Left kidney (tissue), 8 donors: ENCODE measurements at places on chromosomes 2 and 18.

GRCh38 chr2:49686291-49686690, 532.0 kb upstream of the FSHR start:
- no peak for DNase-seq

- no peak for DNase-seq
Observed at GRCh38 chr2:191670076-191670475, 7.9 kb upstream of the NABP1 start.

GRCh38 chr2:31228717-31229116, 5.2 kb upstream of the EHD3 start:
- no peak for DNase-seq

DNA sequence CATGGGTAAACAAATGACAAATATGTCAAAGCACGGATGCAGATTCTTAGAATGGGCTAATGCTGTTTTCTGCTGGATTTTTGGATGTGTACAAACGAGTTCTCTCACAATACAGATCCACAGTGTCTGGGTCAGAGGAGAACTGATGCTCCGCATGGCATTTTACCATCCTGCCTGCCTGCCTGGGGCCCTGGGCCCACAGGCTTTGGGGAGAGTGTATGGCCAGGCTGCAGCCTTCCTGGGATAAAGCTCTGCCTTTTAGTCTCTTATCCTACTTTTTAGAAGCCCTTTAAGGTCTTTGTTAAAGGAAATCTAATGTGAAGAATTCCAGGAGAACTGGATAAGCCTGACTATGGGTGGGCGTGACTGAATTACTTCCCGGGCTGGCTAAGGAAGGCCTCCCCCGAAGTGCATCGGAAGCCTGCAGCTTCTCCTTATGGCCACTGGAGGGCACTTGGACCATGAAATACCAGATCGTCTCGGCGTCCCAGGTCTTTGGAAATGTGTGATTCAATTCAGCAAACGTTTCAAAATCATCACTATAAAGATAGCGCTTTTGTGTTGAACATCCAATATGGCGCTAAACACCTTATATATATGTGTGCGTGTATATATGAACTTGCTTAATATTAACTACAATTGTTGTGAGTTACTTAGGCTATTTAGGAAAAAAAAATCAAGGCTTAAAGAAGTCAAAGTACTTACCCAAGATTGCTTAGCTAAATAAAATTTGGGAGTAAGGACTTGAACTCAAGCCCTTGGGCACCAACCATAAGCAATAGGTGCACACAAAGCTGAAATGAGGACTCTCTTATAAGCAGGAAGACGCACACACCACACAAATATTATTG, 15.2 kb upstream of the DNPEP start:
- peak; percentile 82 for DNase-seq

DNA sequence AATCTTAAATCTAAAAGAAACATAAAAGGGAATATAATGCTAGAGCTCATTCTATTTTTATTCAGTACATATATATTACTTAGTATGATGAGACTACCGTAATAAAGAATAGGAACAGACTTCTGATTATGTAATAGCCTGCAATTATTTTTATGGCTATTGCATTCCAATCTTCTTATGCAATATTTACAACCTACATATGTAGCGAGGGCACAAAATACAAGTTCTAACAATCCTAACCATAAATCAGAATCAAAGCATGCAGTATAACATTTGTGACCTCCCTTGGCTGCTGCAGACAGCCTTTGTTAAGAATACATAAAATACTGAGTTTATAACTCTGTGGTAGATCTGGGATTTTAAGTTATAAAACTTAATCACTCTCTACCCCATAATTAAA, 177.6 kb downstream of the BABAM2 start:
- peak; percentile 25 for DNase-seq

GRCh38 chr2:152400607-152401214, 65.7 kb downstream of the FMNL2 start:
- no peak for DNase-seq

- peak; percentile 78 for DNase-seq
Observed at GRCh38 chr2:46847185-46847710, 68.4 kb downstream of the MCFD2 start.

DNA sequence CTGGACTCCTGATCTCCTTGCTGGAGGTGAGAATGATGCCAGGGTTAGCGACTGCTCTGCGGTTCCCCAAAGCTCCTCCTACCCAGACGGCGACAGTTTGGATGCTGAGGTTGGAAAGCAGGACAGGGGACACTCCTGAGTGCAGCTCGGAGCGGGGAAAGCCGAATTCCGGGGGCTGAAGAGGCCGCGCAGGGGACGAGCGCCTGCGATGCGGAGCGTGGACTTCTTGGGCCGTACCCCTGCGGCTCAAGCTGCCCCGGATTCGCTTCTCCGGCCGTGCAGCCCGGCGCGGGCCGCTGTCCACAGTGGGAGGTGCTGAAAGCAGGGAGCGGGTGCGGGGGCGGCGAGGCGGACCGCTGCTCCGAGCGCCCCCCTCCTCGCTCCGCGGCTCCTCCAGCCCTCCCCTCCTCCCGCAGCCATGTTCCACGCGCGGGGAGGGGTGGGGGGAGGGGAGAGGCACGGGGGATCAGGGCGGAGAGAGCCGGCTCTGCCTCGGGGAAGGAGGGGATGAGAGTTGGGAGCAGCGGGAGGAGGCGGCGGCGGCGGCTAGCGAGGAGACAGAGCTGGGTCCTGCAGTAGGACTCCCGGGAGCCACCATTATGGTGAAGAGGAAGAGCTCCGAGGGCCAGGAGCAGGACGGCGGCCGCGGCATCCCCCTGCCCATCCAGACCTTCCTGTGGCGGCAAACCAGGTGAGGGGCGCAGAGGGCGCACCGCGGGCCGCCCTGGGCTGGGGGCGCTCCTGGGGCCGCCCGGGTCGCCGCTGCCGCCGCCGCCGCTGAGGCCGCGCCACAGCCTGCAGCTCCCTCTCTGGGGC, at the start of gene UNC80:
Gene UNC80, plus strand, starts transcription at position 359 of the 816 bp plus-strand sequence. Its CDS starts 241 bp downstream, at position 600.
- peak; percentile 84 for DNase-seq

DNA sequence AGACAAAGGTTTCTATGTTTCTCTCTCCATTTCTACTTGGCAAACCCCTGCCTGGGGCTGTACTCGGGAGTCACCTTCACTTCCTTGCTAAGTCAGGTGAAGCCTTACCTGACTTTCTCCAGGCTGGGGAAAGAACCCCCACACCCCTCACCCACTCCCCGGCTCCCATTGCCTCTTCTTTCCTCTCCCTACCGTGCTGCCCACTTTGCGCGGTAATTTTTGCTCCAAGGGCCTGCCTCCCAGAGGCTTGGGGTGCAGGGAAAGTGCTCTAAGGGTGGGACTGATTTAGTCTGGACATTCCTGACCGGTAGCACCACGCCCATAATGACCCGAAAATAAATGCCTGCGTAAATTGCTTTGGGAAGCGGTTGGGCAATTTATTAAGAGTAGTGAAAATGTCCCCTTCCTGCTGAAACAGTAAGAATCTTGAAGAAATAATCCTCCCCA, 49.1 kb upstream of the ATP6V1B1 start:
- no peak for DNase-seq

GRCh38 chr2:28286678-28287077, 106.0 kb upstream of the FOSL2 start:
- DNase-seq = no peak

- DNase-seq = no peak
Observed at GRCh38 chr2:197359859-197360258, 49.3 kb upstream of the ANKRD44 start.

- no peak for DNase-seq
Observed at GRCh38 chr2:215899141-215900074, 113.9 kb downstream of the MREG start.

DNA sequence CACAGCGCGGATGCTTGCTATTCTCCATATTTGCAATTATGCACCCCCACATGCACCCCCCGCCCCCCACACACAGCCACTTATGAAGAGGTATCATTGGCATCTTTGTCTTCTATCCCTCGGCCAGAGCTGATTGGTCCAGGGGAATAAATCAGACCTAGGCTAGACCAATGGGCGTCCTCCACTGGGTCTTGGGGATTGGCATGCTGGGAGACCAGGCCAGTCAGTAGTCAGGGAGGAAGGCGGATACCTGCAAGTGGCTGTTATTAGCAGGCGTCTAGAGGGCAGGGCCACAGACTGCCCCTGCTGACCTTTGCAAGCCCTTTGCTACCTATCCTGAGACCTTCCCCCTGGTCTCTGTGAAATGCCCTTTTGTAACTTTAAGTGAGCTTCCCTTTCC, 30.0 kb downstream of the ATOH8 start:
- no peak for DNase-seq

DNA sequence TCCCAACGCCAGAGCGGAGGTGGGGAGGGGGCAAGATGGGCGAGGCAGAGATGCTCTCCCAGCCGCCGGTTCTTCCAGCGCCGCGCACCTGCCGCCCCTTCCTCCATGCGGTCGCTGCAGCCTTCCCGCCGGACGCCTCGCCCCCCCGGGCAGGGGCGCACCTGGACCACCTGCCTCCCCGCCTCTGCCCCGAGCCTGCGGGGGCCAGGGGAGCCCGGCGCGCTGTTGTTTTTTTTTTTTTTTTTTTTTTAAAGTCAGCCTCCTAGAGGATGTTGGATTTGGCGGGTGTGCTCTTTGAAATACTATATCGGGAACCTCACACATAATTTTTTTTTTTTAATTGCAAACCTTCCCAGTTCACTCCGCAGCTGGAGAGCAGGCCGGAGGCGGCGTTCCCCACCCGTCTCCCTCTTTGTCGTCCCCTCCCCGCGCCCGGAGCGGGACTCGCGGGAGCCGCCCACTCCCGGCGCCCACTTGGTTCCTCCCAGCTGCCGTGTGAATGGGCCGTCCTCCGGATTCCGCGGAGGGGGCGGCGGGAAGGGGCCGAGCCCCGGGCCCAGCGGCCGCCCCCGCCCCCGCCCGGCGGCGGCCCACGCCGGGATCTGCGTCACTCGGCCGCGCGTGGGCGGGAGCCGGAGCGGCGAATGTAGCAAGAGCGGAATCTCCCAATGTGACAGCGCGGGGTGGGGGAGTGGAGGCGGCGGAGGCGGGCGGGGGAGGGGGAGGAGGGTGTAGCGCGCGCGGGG, 421 bp upstream of the NAB1 start:
- peak; percentile 79 for DNase-seq

- no peak for DNase-seq
Observed at GRCh38 chr2:215699700-215700538, 264.1 kb upstream of the FN1 start.

DNA sequence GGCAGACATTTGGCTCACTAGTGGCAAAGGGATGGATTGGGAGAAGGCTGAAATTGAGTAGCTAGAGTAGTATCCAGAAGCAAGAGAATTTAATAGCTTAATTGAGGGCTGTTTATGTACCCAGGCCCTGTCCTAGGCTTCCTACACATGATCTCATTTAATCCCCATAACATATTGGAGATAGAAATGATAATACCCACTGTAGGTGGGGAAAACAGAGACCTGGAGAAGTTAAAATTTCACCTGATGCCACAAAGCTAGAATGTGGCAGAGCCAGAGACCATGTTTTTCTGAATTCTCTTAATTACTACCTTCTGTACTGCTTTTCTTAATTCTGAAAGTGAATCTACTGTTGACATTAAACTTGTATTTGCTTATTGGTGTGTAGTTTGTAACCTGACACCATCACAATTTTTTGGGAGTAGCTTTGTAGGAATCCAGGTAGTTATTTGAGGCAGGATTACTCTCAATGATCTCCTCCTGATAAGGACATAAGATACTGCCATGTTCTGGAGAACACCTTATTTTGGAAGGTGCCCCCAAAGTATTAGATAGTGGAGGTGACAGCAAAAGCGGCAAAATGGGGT, 42.2 kb downstream of the RAB10 start:
- DNase-seq = no peak

- no peak for DNase-seq
Observed at GRCh38 chr2:26330604-26331003, 15.3 kb upstream of the SELENOI start.

GRCh38 chr18:10035281-10035991, 121.6 kb downstream of the VAPA start:
- DNase-seq = no peak

- DNase-seq = peak; percentile 74
Observed at GRCh38 chr2:231482806-231483391, 18.6 kb upstream of the NCL start.

GRCh38 chr18:13525381-13526029, 200.9 kb downstream of the FAM210A start:
- no peak for DNase-seq

DNA sequence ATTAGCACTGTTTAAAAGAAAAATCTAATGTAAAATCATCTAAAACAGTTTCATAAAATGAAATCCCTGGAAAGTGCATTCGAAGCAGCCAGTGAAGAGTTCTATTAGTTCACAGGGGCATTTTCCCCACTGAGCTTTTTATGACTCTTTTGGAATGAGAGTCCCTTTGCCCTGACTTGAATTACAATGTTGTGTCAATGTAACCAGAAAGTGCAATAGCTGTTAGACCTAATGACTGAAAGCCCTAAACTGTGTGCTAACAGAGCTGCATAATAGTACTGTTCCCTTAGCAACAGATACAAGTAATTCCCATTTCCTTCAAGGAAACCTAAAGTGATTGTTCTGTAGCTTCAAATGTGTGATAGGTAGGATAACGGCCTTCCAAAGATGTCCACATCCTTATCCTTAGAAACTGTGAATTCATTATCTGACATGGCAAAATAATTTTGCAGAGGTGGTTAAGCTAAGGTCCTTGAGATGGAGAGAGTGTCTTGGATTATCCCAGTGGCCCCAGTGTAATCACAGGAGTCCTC, 134.4 kb downstream of the L3MBTL4 start:
- no peak for DNase-seq

GRCh38 chr2:42675815-42676214, 88.1 kb downstream of the OXER1 start:
- DNase-seq = no peak

GRCh38 chr18:36296650-36297416, 680 bp upstream of the FHOD3 start:
- DNase-seq = no peak

GRCh38 chr2:240974771-240975572, 23.4 kb upstream of the SNED1 start:
- DNase-seq = no peak

- no peak for DNase-seq
Observed at GRCh38 chr2:36539631-36540030, 58.3 kb downstream of the FEZ2 start.

- no peak for DNase-seq
Observed at GRCh38 chr2:236335696-236336574, 71.7 kb upstream of the ASB18 start.

DNA sequence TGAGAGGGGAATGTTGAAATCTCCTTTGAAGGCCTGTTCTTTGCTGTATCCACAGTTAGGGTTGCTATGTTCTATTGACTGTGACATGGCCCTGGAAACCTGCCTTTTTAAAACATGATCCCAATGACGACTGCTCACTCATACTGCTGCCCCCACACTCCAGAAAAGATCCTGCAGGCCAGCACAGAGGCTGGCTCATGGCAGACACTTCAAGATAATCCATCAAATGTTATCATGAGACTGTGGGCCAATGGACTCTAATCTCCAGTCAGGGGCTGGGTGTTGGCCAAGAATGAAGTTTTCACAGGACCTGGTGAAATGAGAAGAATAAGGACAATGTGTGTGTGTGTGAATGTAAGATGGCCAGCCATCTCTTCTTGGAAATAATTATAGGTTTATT, 59.0 kb upstream of the THOC1 start:
- DNase-seq = no peak

GRCh38 chr18:34049511-34049910, 175.2 kb downstream of the NOL4 start:
- no peak for DNase-seq

- no peak for DNase-seq
Observed at GRCh38 chr18:79429785-79430281, 34.1 kb downstream of the NFATC1 start.

- DNase-seq = no peak
Observed at GRCh38 chr2:163119966-163120365, 281.4 kb upstream of the KCNH7 start.
